Stimulated activated CD4-positive, alpha-beta T cell treated with anti-CD3 and anti-CD28 coated beads, Interleukin-1b, Interleukin-23, amount 100 ng/mL, for 4 hours (primary cell): ENCODE measurements at places on chromosomes 7 and 10.

GRCh38 chr10:11913079-11913641 is 90.0 kb downstream of the PROSER2 start:
- DNase-seq = no peak

GRCh38 chr7:119782286-119782685 is 490.7 kb upstream of the KCND2 start:
- DNase-seq = no peak

GRCh38 chr7:46939089-46939488 is 642.8 kb downstream of the TNS3 start:
- no peak for DNase-seq

DNA sequence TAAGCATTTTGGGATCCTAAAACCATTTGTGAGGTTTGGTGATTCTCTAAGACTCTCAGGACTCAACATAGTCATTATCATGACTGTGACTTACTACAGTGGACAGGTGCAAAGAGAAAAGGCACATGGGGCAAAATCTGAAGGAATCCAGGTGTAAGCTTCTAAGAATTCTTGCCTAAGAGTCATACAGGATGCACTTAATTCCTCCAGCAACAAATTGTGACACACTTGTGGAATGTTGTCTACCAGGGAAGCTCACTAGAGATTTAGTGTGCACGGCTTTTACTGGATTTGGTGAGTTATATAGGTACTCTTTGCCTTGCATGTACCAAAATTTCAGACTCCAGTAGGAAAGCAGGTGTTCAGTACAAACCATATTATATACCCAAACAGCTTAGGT is 47.9 kb downstream of the WAC start:
- no peak for DNase-seq
